ENCODE measurements at places on chromosomes 5 and 9. TPM values are rescaled to one million over a fixed set of nuclear protein-coding genes. Genes with fewer than 3 reads are reported as not detected.

DNA sequence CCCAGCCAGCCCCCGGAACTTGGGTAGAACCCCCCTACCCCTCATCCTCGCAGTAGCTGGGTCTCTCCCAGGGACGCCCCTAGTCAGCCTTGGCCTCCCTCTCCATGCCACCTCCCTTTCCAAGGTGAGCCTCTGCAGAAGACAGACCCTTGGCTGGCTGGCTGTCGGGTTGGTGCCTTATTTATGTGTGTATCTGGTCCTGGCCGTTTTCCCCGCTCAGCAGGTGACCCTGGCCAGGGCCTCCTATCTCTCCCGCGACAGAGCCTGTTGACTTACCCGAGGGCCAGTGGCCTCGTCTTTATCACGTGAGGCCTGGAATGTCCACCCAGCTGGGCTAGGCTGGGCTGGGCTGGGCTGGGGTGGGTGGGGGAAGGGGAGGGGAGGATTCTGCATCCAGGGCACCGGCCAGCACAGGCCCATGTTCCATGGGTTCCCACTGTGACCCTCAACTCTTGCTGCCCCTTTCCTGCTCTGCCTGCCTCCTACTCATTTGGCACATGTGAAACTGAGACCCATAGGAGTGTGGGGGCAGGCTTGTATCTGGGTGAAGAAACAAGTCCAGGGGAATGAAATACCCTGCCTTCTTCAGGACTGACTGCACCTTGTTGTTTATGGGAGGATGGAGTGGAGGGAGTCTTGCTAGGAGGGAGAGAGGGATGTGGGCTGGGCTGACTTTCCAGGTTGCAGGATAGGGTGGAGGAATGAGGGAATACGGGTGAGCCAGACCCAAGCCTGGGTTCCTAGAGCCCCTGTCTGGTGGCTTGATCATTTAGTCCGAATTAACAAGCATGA, 3.1 kb downstream of the CXXC5 start:
- no peak for DNase-seq

GRCh38 chr9:92740009-92740408, 24.6 kb downstream of the BICD2 start:
- DNase-seq, result no peak

GRCh38 chr5:109485030-109485429, 75.3 kb upstream of the PJA2 start:
- DNase-seq, result no peak

GRCh38 chr9:134262035-134262434, 64.2 kb upstream of the RXRA start:
- DNase-seq, result no peak

- no peak for DNase-seq
Observed at GRCh38 chr9:11595756-11596155, 983.0 kb upstream of the PTPRD start.

GRCh38 chr9:86766912-86767311, 180.4 kb downstream of the GAS1 start:
- DNase-seq, result no peak

GRCh38 chr9:84755380-84755779, 85.9 kb downstream of the NTRK2 start:
- DNase-seq, result no peak

- DNase-seq, result no peak
Observed at GRCh38 chr5:56433039-56433617, 200.0 kb upstream of the ANKRD55 start.

Gene LHX3
- polyA plus RNA-seq, result not detected

Gene BRINP1
- polyA plus RNA-seq, result 0.08 TPM
